ENCODE measurements at places on chromosomes 2 and 18.

GRCh38 chr18:70674896-70675295 is 386.1 kb downstream of the SOCS6 start:
- DNase-seq: no peak

- no peak for DNase-seq
Measured at GRCh38 chr18:38077229-38077628, 511.6 kb upstream of the CELF4 start.

DNA sequence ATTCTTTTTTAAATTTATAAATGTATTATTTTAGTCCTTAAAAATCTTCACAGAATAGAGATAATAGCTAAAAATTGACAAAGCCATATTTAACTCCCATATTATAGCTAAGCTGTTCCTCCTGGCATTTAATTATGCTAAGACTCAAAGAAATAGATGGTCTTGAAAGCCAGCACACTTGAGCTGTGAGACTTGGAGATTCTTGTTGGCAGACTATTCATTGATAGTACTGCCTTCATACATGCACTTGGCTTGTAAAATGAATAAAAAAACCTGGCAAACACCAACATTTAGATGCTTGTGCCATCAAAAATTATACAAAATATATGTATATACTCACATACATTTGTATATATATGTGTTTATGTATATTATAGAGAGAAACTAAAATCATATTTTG is 9.7 kb upstream of the LDAH start:
- DNase-seq: no peak

DNA sequence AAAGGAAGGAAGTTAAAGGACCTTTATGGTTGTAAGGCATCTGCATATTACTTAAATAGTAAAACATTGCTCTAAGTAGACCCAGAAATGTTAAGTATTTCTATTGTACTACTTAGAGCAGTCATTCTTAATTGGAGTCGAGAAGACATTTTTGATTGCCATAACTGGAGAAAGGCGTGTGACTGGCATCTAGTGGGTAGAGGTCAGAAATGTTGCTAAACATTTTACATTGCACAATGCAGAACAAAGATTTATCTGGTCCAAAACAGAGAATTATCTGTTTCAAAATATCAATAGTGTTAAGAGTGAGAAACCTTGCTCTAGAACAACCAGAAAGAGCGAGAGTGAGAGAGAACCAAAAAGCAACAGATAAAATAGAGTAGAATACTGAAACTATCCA is 23.3 kb upstream of the ROCK1 start:
- no peak for DNase-seq

DNA sequence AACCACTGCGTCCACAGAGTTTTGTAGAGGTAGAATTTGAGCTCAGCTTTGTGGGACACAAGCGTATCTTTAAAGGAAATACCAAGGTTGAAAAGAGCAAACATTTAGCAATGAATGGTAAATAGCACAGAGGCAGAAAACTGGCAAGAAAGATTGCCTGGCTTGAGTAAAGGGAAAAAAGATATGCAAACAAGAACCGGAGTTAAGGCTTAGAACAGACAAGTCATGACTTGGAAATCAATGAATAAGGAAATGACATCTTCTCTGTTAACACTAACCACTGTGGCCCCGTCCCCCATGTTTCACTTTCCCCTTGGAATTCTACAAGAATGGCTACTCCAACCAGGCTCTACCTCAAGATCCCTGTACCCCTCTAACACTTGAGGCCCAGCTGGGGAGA is 3.8 kb downstream of the STAM2 start:
- no peak for DNase-seq

DNA sequence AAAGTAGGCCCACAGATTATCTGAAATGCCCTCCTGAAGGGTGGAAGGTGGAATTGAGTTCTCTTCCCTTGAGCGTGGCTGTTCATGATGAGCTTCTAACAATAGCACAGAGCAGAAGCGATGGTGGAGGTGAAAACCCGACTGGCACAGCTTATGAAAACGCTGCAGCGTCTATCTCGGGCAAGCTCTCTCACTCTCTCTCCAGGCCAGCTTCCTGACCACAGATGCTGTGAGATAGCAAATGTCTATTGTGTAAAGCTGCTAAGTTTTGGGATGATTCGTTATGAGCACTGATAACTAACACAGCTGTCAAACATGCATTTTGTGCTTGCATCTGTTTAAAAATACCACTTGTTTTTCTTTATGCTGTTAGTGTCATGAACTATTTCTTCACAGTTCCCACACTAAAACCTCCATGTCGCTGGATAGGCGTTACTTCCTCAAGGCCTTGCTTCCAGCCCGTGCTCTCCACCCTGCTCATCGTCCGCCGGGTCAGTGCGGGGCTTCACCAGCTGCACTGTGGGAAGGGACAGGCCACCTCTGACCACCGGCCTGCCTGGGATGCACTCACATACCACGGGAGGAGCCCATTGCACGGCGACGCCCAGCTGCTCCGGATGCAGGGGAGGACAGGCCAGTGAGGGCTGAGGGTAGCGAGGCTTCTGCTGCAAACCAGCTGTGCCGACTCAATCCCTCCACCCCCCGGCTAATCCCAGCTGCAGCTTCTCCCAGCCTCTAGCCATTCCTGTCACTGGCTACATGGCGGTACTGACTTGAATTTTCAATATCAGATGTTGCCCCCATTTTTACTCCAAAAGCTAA is 60.0 kb upstream of the OTOS start:
- no peak for DNase-seq
